ENCODE measurements at places on chromosomes 5 and 9.
A peak's percentile ranks its signal among the peaks of the same experiment; 100 is the strongest.

DNA sequence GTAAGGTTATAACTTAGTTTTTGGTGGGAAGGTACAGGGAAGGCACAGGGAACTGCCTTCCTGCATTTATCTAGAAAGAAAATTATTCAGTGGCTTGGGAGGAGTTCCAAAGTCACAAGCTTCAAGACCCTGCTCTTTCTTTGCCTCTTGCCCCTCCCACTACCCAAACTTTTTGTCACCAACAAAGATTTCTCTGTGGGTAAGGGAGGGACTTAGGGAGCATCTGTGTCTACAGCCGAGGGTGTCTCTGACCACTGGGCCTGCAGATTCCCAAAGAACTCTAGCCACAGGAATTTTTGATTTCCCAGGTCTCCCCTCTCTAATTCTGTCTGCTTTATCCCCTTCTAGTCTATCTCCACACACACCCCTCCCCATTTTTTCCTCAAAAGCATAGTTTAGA is 2.1 kb downstream of the ECSCR start:
- no peak for DNase-seq

GRCh38 chr5:42022383-42022972 is 97.4 kb downstream of the FBXO4 start:
- no peak for DNase-seq

GRCh38 chr9:82021198-82021597 is 32.6 kb downstream of the SPATA31D1 start:
- no peak for DNase-seq

DNA sequence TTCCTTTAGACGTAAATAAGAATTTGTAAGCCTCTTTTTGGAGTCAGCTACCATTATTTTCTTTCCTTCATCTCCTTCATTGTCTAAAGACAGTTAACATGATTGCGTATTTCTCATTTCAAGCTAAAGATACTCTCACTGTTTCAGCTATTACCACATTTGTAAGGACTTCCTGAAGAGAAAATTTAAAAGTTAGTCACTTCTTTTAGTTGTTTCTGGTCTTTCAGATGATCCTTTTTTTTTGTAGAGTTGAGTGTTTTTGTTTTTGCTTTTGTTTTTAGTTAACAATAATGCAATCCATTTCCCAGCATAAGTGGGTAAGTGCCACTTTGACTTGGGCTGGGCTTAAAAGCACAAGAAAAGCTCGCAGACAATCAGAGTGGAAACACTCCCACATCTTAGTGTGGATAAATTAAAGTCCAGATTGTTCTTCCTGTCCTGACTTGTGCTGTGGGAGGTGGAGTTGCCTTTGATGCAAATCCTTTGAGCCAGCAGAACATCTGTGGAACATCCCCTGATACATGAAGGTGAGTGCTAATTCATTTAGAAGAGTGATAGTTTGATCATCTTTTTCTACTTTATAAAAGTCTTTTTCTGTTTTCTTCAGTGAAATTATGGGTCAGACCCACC is 2.0 kb downstream of the IL31RA start:
- no peak for DNase-seq

GRCh38 chr5:123209502-123210027 is 120.5 kb downstream of the PRDM6 start:
- peak; percentile 5 for DNase-seq

- DNase-seq, result no peak
Observed at GRCh38 chr5:80042330-80042729, 7.2 kb downstream of the THBS4 start.

DNA sequence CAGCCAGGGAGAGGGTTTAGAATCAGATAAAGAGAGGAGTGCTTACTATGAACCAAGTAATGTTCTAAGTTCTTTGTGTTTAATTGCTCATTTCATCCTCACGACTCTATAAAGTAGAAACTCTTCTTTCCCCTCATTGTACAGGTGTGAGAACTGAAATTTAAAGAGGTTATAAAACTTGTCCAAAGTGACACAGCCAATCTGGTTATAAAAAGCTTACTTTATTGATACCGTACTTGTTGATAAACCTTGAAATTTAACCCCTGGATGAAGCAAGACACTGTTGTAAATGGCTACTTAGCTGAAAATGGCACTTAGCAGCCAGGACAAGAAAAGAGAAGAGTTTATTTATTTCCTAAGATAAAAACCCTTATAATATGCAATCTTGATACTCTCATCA is 702.4 kb downstream of the KCTD16 start:
- no peak for DNase-seq

DNA sequence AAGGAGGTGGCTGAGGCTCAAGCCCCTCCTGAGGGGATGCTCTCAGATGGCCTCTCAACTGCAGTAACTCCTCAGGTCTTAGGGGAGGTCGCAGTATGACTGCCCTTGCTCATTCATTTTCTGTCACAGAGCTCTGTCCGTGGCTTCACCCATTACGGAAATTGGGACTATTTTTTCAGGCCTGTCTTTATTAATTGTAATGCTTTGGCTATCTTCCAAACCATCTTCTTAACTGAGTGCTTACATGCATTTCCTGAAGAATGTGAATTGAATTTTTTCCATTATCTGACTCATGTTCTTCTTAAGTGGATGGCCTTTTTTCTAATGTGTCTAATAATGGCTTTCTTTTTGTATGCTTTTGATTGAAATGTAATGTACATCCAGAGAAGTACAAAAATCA is 36.4 kb upstream of the SV2C start:
- no peak for DNase-seq

GRCh38 chr9:27377147-27377807 is 80.3 kb upstream of the EQTN start:
- DNase-seq, result peak; percentile 41

GRCh38 chr5:114448481-114448880 is 86.6 kb downstream of the KCNN2 start:
- DNase-seq, result no peak

GRCh38 chr9:129221979-129222635 is 44.0 kb upstream of the IER5L start:
- DNase-seq, result no peak

DNA sequence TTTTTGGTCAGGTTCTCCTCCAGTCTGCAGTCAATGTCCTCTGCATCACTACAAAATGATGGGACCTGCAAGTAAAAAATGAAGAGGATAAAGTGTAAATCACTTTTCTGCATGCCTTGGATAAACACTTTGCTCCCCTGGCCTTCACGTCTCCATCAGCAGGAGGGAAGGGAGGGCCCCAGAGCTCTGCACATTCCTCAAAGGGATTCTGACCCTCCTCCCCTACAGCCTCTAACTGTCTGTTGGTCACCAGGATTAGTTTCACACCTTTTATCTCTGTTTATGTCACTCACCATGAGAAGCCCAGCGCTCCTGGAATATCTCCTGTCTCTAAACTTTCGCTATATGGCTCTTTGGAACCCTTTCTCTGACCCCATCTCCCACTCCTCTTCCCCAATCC is 103.3 kb downstream of the SVEP1 start:
- DNase-seq, result no peak

- no peak for DNase-seq
Observed at GRCh38 chr5:1336106-1336561, 8.8 kb downstream of the CLPTM1L start.

GRCh38 chr9:93357649-93358048 is 93.8 kb upstream of the FAM120A start:
- DNase-seq, result peak; percentile 3

- no peak for DNase-seq
Observed at GRCh38 chr9:35760651-35761050, 6.6 kb upstream of the MSMP start.

DNA sequence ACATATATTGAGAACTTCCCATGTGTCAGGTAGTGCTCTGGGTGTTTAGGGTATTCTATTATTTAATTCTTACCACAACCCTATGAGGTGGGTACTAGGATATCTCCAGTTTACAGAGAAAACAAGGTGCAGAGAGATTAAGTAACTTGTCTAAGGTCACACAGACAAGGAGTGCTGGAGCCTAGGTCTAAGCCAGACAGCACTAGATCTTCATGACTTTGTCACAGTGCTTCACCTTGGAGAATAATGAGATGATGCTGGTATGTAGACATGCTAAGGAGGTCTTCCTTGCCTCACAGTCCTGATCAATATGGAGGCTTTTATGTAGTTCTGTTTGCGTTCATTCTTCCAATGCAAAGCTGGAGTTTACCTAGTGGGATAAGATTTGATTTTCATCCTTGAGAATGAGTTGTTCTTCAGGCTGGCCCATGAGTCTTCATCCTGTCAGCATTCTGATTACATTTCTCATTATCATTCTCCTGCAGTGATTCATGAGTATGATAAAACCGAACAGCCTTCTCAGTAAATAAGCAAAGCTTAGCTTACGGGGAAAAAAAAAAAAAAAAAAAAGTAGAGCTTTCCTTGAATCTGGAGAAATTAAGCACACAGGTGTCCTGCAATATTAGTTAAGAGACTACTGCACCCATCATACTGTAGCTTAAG is 176.3 kb downstream of the C9orf152 start:
- no peak for DNase-seq

- no peak for DNase-seq
Observed at GRCh38 chr9:105971986-105972385, 277.6 kb downstream of the TMEM38B start.

DNA sequence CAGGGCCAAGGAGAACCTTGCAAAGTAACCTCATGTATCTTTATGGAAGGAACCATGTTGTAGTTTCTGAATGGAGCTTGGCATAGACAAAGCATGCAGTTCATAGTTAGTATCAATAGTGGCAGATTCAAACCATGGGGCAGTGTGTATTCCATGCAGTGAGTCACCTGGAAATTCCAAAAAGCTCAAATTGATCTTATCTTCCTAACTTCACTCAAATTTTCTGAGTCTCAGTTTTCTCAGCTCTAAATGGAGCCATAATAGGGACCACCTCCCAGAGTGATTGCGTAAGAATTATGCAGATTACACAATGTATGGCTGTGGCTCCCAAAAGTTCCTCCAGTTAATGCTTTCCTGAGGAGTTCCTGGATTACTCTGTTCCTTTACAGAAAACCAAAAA is 549.9 kb upstream of the KLF4 start:
- DNase-seq, result no peak

DNA sequence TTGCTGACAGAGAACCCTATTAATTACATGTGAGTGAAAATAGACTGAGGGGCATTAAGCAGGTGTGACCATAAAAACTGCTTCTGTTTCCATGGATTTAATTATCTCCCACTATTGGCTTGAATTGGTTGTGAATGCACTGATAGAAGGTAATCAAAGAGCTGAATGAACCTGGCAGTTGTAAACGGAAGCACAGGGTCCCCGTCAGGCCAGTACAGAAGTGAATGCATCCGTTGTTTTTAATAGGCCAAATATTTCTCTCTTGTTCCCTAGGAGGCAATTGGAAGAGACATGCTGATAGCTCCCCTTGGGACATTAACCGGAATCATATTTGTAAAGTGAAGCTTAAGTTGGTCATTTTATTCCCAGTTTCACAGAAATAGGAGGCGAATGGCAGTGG is 147.0 kb downstream of the CAVIN4 start:
- DNase-seq, result no peak

DNA sequence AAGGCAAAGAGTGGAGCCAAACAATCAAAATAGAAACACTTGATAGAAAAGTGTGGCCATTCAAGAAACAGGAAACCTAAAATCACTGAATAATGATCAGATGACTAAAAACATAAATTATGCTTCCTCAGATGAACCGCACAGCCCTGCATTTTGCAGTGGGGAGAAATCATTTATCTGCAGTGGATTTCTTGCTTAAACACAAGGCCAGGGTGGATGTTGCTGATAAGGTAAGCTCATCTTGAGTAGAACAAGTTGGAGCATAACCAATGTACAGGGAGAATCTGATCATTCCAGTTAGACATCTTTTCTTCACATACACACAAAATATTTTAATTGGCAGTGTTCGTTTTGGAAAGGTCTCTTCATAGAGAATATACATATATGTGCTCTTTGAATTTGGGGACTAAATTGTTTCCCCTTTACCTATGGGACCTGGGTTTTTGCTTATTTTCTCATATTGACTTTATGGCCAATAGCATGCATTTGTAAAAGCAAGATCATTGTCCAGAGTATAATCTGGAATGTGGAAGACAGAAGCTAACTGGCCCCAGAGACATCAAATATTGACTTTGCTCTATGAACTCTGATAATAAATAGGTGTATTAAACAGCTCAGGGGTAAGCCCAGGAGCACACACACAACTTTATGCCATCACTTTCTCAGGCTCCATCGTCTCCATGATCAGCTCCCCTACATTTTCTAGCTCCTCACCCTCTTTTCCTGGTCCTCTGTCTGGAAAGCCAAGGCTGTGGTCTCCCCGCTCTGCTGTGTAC is 9.1 kb downstream of the ANKDD1B start:
- DNase-seq, result no peak

GRCh38 chr9:129037767-129038098 is 1.3 kb downstream of the MIGA2 start:
- no peak for DNase-seq

DNA sequence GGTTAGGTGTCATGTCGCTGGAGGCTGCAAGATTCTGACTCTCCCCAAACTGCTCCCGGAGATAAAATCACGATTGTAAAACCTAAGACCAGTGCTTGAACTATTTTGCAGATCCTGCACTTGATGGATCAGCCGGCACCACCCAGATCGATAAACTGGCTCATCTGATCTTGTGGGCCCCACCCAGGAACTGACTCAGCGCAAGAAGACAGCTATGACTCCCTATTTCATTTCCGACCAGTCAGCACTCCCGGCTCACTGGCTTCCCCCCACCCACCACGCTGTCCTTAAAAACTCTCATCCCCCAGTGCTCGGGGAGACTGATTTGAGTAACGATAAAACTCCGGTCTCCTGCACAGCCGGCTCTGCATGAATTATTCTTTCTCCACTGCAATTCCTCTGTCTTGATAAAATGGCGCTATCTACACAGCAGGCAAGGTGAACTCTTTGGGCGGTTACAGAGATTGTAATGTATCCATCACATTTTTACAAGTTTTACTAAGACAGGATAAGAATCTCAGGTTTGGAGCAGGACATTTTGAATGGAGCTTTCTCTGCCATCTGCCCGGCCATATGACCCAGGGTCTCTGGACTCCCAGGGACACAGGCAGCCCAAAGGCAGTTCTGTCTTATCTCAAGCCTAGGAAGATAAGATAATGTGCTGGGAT is 10.6 kb upstream of the PPP1R26 start:
- no peak for DNase-seq

DNA sequence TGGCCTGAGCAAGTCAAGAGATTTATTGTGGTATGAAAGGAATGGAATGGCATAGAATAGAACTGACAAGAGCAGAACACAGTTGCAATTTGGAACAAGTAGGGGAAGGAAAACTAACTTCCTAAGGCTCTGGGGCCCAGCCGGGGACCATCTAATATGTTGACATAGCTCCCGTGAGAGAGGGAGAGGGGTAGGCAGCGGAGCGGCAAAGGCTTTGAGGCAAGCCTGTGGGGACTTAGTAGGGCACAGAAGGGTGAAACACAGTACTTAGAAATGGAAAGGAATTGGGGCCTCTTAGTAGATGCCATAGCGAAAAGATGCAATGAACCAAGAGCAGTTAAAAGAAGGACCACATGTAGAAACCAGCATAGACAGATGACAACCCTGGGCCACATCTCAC is 11.8 kb upstream of the GNA14 start:
- no peak for DNase-seq

DNA sequence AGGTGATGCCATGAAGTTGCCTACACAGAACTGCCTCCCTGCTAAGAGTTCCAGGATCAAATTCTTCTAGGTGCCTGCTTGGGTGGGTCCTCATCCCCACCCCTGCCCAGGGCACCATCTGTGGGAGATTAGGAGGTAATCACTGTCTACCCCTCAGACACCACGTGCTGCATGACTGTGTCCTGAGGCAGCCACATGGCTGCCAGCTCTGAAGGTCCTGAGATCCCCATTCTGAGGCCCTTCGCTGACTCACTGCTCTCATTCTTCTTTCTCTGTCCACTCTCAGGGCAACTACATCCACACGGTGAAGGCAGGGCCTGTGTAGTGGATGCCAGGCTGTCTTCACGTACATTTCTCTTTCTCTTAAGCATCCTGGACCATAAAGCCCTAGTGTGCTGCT is 222.9 kb upstream of the ANKRD55 start:
- no peak for DNase-seq
